Stimulated activated CD4-positive, alpha-beta T cell treated with anti-CD3 and anti-CD28 coated beads, Interleukin-2, amount 100 ng/mL, for 24 hours (primary cell): ENCODE measurements at places on chromosomes 3 and 15.

DNA sequence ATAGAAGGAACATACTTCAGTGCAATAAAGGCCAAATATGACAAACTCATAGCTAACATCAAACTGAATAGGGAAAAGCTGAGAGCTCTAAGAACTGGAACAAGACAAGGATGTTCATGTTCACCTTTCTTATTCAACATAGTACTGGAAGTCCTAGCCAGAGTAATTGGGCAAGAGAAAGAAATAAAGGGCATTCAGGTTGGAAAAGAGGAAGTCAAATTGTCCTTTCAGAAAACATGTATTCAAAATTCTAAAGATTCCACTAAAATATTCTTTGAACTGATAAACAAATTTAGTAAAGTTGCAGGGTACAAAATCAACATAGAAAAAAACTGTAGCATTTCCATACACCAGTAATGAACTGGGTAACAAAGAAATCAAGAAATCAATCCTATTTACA, 12.2 kb upstream of the ZNF197 start:
- DNase-seq, result no peak

- no peak for DNase-seq
Measured at GRCh38 chr3:127792541-127793292, 29.6 kb downstream of the MGLL start.

- no peak for DNase-seq
Measured at GRCh38 chr3:8204331-8204730, 297.3 kb upstream of the LMCD1 start.

- DNase-seq, result peak; percentile 39
Measured at GRCh38 chr15:41928637-41929620, 35.1 kb upstream of the SPTBN5 start.
